ENCODE measurements at places on chromosomes 11 and 22.

GRCh38 chr11:57900320-57900719 is 123.4 kb upstream of the OR9Q1 start:
- DNase-seq, result no peak

- DNase-seq, result no peak
Measured at GRCh38 chr11:109750964-109751363, 329.0 kb downstream of the C11orf87 start.

GRCh38 chr11:78536933-78537332 is 37.7 kb downstream of the NARS2 start:
- no peak for DNase-seq

DNA sequence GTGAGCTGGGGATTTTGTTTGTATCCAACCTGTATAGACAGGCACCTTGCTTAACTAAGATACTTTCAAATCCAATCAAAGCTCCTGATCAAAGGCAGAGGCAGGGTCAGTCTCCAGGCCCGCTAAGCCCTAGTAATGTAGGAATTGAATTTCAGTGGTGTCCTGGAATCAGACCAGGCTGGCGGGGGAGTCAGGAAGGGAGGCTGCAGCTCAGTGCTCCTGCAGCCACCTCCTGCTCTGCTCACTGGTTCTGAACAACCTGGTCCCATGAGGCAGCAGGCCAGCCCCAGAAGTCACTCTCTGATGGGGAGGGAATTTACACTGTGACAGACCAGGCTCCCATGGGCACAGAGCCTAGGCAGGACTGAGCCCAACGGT is 38.5 kb upstream of the GALNT18 start:
- no peak for DNase-seq

- DNase-seq, result no peak
Measured at GRCh38 chr11:114061048-114061680, 1.7 kb downstream of the ZBTB16 start.

DNA sequence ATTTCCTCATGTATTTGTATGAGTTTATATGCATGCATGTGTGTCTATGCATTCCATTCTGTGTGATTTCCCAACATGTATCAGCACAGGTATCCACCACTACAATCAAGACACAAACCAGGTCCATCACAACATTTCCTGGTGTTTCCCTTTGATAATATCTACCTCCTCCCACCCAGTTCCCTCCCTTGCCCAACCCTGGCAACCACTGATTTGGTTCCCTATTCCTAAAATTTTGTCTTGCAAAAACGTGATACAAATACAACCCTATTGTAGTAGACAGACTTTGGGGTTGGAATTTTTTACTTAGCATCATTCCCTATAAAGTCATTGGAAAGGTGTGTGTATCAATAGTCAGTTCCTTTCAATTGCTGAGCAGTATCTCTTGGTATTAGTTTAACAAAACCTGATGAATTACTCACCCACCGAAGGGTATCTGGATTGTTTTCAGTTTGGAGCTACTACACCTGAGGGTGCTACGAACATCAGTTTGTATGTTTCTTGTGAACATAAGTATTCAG is 51.8 kb upstream of the IGLL5 start:
- no peak for DNase-seq

DNA sequence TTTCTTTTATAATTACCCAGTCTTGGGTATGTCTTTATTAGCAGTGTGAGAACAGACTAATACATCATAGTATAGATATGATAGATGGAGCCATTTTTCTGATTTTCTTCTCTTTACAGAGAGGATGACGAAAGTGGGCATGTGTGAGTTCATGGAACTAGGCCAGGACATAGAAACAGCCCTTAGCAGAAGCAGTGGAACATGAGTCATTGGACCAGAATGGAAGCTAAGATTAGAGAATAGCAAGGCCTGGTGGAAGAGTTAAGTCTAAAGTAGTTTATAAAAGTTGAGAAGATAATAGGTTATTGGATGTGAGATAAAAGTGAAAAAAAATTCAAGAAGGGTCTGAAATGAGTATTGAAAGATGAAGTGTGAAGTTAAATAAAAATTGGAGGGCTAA is 97.0 kb upstream of the MPPED2 start:
- DNase-seq, result no peak

DNA sequence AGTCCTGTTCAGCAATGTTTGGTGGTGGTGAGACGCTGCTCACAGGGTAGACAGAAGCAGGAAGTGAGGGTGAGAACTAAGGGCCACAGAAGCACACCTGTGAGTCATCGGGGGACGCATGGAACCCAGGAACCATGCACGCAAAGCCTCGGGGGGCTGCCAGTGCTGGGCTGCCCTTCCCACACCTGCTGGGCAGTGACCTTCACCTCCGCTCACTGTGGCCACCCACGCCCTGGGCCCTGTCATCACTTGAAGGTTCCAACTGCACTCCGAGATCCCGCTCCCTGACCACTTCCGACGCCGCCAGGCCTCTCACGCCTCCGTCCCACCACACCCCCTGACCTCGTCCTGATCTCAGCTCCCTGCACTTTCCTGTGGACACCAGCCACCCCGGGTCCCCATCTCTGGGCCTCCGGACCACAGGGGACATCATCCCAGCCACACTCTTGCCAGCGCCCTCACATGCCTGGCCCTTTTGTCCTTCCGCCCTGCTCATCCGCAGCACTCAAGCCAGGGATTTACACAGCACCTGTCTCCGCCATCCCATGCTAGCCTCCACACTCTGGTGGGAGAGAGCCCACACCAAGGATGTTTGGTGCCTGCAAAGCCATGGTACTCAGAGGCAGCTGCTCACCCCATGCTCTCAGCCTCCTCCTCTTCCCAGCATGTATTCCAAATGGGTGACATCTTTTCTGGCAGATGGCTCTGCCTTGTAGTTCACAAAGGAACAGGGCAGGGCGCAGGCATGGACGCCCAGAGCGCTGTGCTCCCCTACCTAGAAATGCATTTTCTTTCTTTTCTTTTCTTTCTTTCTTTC is 23.1 kb upstream of the ATXN10 start:
- DNase-seq, result no peak

DNA sequence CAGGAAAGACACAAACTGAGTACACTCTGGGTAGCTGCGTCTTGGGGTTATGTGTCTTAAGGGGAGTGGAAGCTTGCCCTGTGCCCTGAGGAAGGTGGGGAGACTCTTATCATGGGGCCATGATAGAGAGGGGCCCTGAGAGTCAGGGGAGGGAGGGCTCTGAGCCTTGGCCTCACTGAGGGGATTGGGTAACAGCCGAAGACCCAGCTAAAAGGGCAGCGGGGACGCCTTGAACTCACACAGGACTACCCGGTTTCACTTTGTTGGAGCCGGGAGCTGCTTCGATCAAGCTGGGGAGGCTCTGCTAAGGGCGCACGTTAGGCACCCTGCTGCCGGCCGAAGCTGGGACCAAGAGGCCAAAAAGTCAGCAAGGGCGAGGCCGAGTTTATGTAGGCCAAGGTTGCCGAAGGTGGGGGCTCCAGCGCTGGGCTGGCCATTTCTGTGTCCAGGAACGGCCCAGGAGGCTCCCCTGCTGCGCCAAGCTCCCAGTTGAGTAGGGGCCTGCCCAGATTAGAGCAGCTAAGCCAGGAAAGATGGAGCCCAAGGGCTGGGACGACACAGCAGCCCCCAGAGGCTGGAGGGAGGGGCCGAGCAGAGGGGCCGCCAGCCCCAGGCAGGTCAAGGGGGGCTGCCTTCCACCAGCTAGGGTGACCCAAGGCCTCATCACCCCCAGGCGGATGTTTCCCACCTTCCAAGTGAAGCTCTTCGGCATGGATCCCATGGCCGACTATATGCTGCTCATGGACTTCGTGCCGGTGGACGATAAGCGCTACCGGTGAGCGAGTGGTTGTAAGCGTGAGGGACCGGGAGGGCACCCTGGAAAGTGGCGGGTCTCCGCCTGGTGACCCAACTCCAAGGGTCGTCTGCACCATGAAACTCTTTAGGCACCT is 2.2 kb downstream of the TBX1 start:
- DNase-seq, result no peak

DNA sequence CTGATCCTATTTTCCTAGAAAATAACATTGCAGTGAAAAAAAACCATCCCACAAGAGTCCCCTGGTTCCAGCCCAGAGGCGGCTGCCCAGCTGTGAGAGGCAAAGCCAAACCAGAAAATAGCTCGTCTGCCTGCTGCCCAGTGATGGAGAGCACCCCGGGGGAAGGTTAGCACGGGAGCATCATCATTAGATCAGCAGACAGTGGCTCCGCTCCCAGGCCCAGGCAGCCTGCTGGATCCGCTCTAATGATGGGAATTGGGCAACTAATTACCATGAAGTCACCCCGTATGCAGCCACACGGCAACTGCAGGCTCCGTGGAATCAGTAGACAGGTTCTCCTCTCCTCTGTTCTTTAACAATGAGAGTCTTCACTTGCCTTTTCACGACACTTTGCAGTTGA is 17.1 kb upstream of the B3GAT1 start:
- no peak for DNase-seq

DNA sequence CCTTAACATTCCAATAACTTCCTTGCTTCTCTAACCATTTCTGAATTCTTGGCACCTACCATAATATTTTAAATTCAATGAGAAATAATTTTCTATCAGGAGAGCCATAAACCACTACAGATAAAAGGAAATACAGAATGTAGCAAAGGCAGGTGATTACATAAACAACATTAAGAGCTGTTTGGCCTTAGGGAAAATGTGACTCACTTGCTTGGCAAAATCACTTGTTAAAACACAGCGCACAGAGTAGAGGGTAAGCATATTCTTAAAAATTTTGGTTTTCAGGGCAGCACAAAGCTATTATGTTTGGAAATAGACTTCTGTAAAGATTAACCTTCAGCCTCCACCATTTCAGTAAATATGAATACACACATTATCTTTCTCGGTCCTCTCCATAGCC is 26.4 kb downstream of the IZUMO1R start:
- DNase-seq, result no peak

- DNase-seq, result no peak
Measured at GRCh38 chr11:68392822-68393221, 67.7 kb upstream of the PPP6R3 start.

- DNase-seq, result no peak
Measured at GRCh38 chr22:47113853-47114415, 351.5 kb downstream of the TBC1D22A start.

GRCh38 chr11:74010306-74011300 is 1.7 kb upstream of the UCP3 start:
- no peak for DNase-seq

GRCh38 chr11:77191823-77192495 is 63.9 kb downstream of the MYO7A start:
- peak; percentile 64 for DNase-seq

DNA sequence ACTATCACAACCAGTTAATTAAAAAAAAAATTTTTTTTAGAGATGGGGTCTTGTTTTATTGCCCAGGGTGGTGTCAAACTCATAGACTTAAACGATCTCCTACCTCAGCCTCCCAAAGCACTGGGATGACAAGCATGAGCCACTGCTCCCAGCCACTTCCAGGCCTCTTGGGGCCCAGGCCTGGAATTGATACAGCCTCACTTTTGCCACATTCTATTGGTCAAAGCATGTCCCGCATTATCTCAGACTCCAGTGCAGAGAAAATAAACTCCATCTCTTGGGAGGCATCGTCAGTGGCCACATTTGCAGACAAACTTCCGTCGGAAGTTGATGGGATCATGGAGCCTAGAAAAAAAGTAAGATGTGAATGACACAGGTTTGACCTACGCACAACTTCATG is 9.4 kb upstream of the RASD2 start:
- DNase-seq, result no peak

DNA sequence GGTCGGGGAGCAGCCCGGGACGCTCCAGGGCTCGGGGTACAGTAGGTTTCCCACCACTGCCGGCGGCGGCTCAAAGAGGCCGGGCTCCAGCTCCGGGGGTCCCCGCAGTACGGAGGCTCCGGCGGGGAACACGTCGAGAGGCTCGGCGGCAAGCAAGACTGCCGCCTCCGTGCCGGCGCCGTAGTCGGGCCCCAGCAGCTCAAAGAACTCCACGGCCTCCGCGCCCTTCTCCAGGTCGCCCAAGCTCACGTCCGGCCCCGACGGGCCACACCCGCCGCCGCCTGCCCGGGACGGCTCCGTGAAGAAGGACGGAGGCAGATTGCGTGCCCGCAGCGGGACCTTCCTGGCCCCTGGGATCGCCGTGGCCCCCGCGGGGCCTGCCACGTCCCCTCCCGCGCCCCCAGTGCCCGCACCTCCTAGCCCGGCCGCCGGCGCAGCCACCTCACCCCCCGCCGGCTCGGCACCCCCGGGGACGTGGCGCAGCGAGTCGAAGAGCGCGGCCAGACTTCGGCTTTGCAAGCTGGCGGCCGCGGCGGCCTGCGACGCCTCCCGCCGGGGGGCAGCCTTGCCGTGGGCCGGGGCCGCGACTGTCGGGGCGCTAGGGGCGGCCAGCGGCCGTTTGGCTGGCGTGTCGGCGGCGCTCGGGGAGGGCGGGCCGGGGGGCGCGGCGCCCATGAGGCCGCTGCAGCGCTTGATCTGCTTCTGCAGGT is 775 bp downstream of the FAM181B start:
- DNase-seq, result peak; percentile 24

DNA sequence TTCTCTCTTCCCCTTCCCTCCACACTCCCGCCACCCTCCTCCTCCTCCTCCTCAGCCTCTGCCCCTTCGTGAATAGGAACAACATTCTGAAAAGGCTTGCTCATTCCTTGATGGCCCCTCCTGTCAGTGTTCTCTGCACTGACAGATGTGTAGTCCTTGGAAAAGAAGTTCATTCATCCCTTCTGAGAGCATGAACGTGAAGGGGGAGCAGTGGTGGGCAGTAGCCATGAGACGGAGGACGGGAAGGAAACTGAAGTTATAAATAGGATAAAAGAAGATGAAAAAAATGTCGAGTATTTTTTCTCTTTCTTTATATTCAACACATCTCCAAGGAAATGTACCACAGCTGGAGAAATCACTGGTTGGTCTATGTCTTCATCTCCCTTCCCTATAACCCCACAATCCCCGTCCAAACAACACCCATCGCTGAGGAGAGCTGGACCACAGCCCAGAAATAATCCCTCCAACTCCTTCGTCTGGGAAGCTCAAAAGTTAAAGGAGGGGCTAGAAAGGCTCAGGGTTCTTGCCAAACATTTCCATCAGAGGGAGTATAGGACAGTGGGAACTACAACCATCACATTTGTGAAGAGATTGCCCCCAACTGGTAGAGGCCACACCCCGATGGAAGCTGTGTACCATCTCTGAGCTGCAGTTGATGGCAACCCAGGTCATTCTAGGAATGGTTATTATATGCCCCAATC is 33.5 kb downstream of the ETS1 start:
- no peak for DNase-seq

DNA sequence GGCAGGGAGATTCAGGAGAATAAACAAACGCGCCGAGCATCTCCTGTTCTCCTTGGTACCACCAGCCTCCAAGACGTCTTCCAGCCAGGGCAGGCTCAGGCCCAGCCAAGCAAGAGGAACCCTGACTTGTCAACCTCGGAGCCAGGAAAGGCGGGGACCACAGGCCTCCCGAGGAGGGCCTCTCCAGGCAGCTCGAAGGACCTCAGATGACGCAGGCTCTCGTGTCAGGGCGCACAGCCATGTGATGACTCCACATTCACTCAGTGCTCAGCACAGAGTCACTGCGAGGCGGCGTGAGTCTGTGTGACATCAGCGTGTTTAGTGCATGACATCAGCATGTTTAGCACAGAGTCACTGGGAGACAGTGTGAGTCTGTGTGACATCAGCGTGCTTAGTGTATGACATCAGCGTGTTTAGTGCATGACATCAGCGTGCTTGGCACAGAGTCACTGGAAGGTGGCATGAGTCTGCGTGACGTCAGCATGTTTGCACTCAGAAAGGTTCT is 241.4 kb downstream of the BRD1 start:
- peak; percentile 9 for DNase-seq

GRCh38 chr11:92083123-92083522 is 141.5 kb upstream of the FAT3 start:
- DNase-seq, result no peak

All from activated naive CD4-positive, alpha-beta T cell treated with anti-CD3 and anti-CD28 coated beads, Interleukin-2, amount 50 U/mL, for 16 hours (primary cell).